Right kidney (tissue), 9 donors: ENCODE measurements at places on chromosomes 3 and 15.

DNA sequence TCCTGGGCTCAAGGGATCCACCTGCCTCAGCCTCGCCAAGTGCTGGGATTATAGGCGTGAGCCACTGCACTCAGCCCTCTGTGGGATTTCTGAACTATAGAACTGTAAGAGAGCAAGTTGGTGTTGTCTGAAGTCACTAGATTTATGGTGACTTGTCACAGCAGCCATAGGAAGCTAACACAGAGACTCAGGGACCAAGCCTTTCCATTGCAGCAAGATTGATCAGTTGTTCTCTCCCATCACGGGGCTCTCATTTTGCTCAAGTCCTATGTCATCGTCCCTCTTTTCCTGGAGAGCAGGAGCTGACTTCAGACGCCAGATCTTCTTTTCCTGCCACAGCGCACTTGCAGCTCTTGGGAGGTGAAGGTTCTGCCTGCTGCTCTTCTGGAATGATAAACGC, 61.0 kb downstream of the APBA2 start:
- no peak for DNase-seq

DNA sequence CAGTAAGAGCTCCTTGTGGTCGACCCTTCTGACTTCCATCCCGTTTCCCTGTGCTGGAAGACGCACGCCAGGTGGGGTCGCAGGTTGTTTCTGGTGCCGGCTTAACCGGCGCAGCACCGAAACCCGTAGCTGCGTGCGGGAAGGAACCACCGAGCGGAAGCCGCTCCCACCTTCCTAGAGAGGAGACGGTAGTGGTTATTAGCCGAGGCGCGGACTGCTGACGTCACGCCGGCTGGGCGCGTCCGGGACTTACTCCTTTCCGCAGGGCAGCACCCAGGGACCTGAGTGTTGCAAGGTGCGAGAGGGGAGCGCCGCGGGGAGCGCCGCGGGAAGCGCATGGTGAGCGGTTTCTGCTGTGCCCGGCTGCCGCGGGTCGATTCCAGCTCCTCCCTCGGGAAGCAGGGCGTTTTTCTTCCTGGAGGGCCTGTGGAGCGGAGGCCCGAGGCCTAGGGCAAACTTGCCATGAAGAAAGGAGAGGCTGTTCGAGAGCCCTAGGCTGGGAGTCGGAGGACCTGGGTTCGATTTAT, at the start of gene ZNF501:
ZNF501 (plus strand) TSS at position 252 of the 527 bp plus-strand sequence. CDS start 4,787 bp downstream, outside the sequence.
- DNase-seq = peak; percentile 90

- DNase-seq = no peak
Observed at GRCh38 chr15:98522127-98522526, 126.2 kb upstream of the IGF1R start.

GRCh38 chr3:186254676-186255650, 107.1 kb downstream of the DGKG start:
- no peak for DNase-seq

DNA sequence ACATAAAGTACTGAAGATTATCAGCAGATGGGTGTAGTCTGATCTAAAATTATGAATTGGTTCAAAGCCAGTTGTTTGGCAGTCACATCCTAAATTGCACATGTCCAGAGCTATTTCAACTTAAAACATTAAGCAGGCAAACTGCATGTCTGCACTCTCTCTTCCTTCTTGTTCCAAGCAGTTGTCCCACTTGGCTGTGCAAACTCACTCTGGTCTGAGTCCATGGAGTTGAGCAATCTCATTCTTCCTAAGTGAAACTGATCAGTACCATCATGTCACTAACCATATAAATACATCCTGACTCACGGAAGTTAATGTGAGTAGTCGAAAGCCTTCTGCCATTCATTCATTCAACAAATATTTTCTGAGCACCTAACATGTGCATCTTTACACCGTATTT, 353.0 kb downstream of the ROBO1 start:
- no peak for DNase-seq

- no peak for DNase-seq
Observed at GRCh38 chr3:10703875-10704274, 112.2 kb upstream of the SLC6A11 start.

GRCh38 chr15:40338041-40338657, 2.6 kb downstream of the CCDC9B start:
- DNase-seq = peak; percentile 69

DNA sequence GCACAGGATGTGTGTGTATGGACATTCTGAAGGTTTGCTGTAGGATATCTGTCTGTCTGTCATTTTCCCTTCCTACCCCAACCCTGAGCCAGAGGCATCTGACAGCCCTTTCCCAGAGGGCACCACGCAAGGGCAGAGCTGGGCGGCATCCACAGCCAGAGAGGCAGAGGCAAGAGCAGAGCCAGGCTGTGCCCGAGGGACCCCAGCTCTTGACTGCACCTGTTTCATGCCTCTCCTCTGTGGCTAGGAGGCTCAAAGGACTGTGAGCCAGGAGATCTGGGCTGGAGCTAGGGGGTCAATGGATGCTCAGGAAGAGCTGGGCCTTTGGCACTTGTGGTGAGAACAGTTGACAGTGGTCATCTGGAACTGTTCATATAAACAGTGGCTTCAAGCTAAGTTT, 4.8 kb upstream of the APEH start:
- DNase-seq = no peak

- DNase-seq = peak; percentile 91
Observed at GRCh38 chr3:184568924-184569829, 7.6 kb downstream of the EPHB3 start.

DNA sequence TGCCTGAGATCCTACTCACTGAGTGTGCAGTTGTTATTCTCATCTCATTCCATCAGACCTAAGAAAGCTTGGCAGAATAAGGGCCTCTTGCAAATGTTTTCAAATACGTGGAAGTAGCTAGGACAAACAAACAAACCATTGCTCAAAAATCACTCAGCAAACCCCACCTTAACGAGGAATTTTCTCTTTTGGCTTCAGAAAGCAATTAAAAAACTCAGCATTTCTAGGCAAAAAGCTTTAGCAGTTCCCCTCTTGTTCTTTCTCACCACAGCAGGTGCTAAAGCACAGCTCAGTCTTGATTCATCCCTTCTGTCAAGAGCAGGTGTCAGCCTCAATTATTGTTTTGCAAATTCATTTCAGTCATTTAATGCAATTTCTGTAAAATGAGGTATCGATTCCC, 58.6 kb upstream of the NUDT16 start:
- DNase-seq = no peak

- DNase-seq = no peak
Observed at GRCh38 chr15:96107916-96108315, 222.6 kb upstream of the NR2F2 start.

- DNase-seq = no peak
Observed at GRCh38 chr3:57261929-57262328, 30.6 kb downstream of the ASB14 start.

GRCh38 chr3:1902416-1902815, 196.2 kb upstream of the CNTN4 start:
- no peak for DNase-seq

DNA sequence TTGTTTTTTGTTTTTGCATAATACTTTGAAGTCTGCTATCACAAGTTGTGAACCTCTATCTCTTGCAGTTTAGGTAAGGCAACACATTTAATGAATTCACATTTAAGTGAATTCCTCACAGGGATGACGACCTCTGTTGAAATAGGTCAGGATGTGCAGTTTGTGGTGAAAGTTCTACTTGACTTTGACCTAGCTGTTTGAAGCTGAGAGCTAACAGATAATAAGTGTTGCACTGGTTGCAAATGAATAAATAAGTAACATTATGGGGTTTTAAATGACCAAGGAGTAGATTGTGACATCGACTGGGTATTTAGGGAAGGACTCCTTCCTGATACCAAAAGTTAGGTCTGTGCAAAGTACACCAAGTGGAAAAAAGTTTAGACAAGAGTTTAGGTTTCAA, 23.9 kb downstream of the NIT2 start:
- DNase-seq = no peak

DNA sequence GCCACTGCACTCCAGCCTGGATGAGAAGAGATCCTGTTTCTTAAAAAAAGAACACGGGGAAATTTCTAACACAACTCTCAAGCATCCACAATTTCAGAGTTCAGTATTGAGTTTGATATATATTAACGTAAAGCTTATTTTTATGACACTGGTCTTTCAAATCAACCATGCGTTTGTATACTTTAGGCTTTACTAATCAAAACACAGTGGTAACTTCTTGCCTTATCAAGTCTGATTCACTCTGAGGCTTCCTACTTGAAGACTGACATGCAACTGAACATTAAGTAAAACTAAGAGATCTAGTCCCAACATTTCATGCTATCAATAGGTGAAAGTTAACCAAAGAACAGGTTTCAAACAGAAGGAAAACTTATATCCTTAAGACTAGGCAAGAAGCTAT, 46.7 kb downstream of the PRTG start:
- no peak for DNase-seq

- no peak for DNase-seq
Observed at GRCh38 chr15:39255760-39256159, 325.1 kb upstream of the THBS1 start.

GRCh38 chr3:33687406-33688010, 30.5 kb downstream of the CLASP2 start:
- no peak for DNase-seq

DNA sequence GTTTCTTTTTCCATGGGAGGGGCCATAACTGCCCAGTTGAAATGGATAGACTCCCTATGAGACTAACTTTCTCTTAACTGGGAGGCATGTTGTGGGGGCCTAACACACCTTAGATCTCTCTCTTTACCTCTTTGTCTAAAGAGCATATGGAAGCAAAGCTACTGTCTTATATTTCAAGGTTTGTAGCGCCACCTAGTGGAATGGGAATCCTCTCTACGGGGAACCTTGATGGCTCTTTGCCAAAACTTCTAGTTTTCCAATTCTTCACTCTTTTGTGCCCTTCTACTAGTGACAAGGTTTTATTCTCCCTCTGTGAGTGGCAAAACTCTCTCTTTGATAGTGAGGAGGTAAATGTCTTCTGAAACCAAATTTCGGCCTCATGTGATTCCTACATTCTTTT, 1030.4 kb upstream of the CADM2 start:
- no peak for DNase-seq

GRCh38 chr3:55795746-55796145, 308.6 kb upstream of the WNT5A start:
- DNase-seq = no peak

DNA sequence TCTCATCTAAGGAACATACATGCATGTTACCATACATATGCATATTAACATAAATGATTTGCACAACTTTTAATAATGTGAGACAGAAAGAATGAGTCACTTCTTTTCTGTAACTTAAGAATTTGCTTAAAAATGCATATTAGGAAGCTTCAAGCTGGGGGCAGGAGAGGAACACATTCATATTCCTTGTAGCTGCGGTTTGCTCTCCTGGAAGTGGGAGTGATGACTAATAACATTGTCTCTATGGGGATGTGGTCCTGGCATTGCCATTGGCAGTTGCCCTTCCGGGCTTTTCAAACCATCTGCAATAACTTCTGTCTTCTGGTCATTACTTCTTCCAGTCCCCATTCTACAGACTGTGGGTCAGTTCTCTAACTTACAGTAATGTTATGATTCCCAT, 15.6 kb downstream of the CHST2 start:
- DNase-seq = no peak

GRCh38 chr3:85626662-85627061, 667.9 kb downstream of the CADM2 start:
- DNase-seq = no peak

DNA sequence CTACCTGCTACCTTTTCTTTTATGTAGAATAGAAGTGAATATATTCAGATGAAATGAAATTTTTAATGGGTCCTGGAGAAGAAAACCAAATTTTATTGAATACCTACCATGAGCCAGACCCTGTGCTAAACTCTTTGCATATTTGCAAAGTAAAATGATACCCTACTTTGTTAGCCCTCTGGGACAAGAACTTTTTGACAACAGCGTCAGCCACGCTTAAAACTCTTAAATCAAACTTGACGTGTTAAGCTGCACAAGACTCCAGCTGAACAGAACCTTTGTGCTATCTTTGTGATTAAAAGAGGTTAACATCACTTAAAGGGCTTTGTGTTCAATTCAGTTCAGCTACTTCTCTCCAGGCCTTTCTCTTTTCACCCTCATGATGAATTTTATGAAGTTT, 316.5 kb downstream of the MEX3B start:
- DNase-seq = no peak

DNA sequence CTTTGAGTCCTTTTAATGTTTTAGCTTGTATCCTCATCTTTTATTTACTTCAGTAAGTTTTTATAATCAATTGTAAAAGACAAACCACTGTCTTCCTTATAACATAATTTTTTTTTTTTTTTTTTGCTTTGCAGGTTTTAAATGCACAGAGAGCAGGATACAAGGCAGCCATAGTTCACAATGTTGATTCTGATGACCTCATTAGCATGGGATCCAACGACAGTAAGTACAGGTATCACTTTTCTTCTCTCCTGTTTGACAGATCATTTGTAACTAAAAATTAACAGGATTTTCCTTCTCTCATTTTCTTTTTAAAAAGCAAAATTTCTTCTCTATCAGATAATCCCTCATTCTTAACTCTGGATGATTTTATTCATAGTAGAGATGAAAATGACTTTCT, 75.4 kb downstream of the PFN2 start:
- no peak for DNase-seq

DNA sequence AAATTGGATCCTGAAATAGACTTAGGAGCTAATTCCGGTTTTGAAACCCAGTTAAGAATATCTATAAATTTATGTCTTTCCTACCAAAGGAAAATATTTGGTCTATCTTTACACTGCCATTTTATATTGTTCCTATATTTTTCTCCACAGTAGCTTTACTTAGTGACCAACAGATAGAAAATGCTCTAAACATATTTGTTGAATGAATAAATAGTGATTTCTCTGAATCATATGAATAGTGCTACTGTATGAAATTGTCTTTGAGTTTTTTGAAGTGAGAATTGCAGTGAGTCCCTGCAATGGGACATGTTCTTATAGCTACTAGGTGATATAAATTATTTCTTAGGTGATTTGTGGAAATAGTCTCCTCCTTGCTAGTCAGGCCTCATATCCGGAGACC, 18.5 kb upstream of the EID1 start:
- DNase-seq = no peak

GRCh38 chr3:177595530-177596188, 398.4 kb upstream of the TBL1XR1 start:
- no peak for DNase-seq

- DNase-seq = no peak
Observed at GRCh38 chr15:86846036-86846435, 766.4 kb downstream of the AGBL1 start.

DNA sequence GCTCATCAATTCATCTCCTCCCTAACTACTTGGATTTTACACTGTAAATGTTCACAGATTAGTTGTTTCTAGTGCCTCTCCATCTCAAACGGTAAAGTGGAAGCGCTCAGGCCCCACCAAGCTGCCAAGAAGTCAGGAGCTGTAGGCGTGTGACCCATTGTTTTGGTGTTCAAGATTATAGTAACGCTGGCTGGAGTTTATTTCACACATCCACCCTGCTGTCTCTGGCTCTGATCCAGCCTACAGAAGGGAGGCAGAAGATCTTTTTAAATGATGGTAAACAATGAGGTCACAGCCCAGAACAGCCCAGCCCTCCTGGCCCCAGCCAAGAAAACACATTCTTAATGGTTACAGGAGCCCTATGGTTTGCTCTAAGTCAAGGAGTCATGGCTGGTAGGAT, 25.7 kb upstream of the GALNT15 start:
- DNase-seq = no peak
